ENCODE measurements at places on chromosomes 13 and 19. TPM values are rescaled to one million over a fixed set of nuclear protein-coding genes. Genes with fewer than 3 reads are reported as not detected.

DNA sequence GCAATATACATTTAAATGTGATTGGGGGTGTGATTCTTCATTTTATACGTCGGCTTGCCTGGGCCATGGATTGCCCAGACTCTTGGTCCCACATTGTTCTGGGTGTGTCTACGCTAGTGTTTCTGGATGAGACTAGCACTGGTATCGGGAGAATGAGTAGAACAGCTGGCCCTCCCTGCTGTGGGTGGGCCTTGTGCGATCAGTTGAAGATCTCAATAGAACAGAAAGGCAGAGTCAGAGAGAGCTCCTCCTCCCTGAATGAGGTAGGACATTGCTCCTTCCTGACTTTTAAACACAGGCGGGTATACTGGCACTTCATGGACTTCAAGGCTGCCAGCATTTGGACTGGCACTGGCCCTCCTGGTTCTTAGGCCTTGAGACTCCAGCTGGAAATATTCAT is 603.0 kb downstream of the LIG4 start:
- DNase-seq, result no peak

- DNase-seq, result no peak
These were observed 574 bp downstream of the MKNK2 start for GRCh38 chr19:2050349-2050990.

DNA sequence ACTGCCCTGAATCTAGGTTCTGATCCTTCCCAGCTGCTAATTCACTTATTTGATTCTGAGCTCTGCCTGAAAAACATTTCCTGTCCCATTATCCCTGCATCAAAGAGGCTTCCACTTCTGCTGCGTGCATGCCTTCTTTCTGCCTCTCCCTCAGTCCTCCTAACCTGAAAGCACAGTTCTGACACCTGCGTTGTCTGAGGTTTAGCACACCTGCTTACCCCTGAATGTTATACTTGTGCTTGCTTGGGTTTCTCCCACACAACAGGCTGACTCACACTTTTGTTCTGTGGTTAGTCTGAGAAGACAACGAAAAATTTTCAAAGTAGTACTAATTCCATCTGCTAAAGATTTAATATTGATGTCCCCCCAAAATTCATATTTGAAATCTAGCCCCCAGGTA is 3.1 kb upstream of the SOHLH2 start:
- DNase-seq, result no peak

KCTD4 gene
- total RNA-seq, result not detected

DNA sequence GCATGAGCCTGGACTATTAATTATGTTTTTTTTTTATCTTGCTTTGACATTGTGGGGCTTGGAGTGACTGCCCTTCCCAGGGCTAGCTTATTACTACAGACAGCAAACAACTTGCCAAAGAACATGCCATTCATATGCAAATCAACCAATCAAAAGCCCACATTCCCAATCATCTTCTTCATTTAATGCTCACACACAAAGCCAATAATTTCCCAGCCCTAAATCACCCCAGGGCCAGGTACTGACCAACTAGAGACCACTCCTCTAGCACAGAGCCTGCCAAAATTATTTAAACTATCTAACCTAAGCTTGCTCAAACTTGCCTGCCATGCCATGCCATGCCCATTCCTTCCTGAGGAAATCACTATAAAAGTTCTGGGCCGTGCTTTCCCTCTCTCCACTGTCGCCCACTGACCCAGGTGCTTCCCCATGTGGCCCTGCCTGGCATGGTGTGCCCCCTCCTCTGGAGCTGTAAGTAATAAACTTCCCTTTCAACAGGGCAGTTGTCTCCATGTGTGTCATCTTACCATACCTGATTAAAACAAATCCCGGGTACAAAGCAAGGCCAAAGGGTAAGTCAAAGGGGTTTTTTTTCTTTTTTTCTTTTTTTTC is 15.7 kb downstream of the PBX4 start:
- DNase-seq, result no peak

DNA sequence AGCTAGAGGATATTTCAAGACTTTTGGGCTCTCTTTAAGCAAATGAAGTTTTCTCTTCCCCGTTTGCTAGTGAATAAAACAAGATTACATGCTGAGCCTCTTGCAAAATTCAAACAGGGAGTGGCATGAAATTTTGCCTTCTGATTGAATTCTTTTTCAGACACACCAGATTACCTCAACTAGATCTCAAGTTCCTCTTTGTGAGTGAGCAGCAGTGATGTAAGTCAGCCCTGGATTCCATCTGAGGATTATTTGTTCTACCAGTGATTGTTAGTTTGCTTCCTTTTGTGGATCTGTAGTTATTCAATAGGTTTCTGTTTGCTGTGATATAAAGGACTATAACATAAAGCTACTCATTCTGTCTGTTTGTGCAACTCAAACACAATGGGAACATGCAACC is 407.7 kb downstream of the LMO7 start:
- no peak for DNase-seq

PGLYRP2 gene
- not detected for total RNA-seq

KLF5 gene
- 2.1 TPM for total RNA-seq

DNA sequence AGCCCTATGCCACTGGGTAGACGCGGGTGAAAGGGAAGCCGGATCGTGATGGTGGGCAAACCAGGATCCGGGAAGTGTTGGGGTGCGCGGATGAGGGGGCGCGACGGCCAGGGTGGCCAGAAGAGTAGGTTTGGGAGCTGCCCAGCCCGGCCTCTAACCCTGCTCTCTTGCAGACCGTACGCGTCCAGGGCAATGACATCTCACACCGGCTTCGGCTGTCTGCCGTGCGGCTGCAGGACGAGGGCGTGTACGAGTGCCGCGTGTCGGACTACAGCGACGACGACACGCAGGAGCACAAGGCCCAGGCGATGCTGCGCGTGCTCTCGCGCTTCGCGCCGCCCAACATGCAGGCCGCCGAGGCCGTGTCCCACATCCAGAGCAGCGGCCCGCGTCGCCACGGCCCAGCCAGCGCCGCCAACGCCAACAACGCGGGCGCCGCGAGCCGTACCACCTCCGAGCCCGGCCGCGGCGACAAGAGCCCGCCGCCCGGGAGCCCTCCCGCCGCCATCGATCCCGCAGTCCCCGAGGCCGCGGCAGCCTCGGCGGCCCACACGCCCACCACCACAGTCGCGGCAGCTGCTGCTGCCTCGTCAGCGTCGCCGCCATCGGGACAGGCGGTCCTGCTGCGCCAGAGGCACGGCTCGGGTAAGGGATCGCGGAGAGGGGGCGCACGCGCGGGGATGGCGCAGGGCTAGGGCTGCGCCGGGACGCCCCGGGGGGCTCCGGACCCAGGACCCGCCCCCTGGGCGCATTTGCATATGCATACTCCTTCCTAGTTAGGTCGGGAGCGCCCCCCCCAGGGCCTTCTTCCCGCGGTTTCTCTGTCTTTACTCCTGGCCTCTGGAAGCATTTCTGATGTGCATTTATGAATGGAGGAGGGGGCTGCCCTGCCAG is 4.1 kb downstream of the VSTM2B start:
- no peak for DNase-seq

DNA sequence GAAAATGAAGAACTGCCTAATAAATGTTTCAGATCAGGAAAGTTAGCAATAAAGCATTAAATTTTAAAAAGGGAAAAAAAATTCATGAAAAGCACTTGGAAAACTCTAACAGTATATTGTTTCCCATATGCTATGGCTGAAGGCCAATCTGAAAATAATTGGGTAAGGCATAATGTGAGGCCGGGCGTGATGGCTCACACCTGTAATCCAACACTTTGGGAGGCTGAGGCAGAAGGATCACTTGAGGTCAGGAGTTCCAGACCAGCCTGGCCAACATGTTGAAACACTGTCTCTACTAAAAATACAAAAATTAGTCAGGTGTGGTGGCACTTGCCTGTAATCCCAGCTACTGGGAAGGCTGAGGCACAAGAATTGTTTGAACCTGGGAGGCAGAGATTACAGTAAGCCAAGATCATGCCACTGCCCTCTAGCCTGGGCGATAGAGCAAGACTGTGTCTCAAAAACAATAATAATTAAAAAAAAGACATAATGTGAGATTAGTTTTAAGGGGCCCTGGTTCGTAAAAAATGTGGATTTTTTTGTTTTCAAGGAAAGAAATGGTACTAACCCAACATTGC is 15.2 kb downstream of the INTS6 start:
- no peak for DNase-seq

KLHL1 gene
- total RNA-seq, result not detected

- no peak for DNase-seq
These were observed 89.2 kb downstream of the RGCC start for GRCh38 chr13:41546372-41547190.

DNA sequence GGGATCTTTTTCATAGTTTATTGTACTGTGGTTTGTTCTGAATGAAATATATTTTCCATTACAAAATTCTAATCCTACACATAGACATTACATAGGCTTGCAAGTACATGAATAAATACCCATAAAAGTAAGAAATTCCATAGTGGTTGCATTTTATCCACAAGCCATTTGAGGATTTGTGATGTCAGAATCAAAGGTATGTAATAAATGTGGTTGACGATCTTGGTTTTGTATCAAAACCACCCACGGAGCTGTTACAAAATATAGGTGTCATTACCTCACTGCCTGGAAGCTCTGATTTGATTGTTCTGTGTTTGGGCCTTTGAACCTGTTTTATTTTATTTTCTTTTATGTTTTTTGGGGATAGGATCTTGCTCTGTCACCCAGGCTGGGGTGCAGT is 125.1 kb downstream of the NALCN start:
- no peak for DNase-seq

LAIR1 gene
- total RNA-seq, result not detected

GRCh38 chr19:22137791-22138190 is 59.0 kb downstream of the ZNF676 start:
- no peak for DNase-seq

GRCh38 chr13:87941226-87941625 is 270.1 kb downstream of the SLITRK5 start:
- no peak for DNase-seq

GPR12 gene
- total RNA-seq, result not detected

LGI4 gene
- 0.32 TPM for total RNA-seq

CNFN gene
- not detected for total RNA-seq

ICAM5 gene
- 2.0 TPM for total RNA-seq
